ENCODE measurements at places on chromosomes 16 and 17. TPM values are rescaled to one million over a fixed set of nuclear protein-coding genes. Genes with fewer than 3 reads are reported as not detected.

The PRAC2 gene
- not detected for total RNA-seq

DNA sequence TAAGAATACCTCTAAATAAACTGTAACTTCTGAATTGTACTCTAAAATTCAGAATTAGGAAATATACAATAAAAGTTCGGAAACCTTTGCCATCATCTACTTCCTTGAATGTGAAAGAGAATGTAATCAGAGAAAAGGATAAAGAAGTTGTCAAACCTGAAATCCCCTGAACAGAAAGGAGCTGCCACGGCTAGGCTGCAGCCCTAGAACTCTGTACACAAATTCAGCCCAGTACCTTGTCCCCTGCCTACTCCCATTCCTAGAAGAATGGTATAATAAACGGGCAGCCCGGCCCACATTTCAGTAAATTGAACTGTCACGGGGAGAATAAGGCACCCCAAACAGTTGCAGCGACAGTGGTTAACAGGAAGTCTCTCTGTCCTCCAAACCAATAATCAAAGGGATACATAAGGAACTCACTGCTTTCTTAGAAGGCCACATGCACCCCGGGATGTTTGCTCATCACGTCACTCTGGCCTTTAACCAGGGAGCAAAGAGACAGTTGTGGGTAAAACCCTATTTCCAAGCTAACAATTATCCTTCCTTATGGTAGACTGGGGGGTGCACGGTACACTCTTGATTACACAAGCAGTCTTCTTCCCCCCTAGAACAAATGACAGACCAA is 24.3 kb upstream of the RFFL start:
- peak overlapping the region; percentile 90 for H3K27ac ChIP-seq
- peak; percentile 39 for DNase-seq
- peaks cover 10% of the 10 kb centered on the region for H3K4me1 ChIP-seq
- no peaks in the 10 kb centered on the region for H3K36me3 ChIP-seq

GRCh38 chr16:30473231-30474073 is 910 bp downstream of the ITGAL start:
- no peak for DNase-seq
- peak overlapping the region; percentile 12 for H3K4me3 ChIP-seq
- H3K4me1 ChIP-seq, result no peaks in the 10 kb centered on the region

- peak overlapping the region; percentile 83 for H3K27ac ChIP-seq
- no peaks in the 10 kb centered on the region for H3K27me3 ChIP-seq
- peak overlapping the region; percentile 63 for H3K4me3 ChIP-seq
- DNase-seq, result peak; percentile 24
Measured at GRCh38 chr16:56989988-56990387, 631 bp downstream of the NLRC5 start.

DNA sequence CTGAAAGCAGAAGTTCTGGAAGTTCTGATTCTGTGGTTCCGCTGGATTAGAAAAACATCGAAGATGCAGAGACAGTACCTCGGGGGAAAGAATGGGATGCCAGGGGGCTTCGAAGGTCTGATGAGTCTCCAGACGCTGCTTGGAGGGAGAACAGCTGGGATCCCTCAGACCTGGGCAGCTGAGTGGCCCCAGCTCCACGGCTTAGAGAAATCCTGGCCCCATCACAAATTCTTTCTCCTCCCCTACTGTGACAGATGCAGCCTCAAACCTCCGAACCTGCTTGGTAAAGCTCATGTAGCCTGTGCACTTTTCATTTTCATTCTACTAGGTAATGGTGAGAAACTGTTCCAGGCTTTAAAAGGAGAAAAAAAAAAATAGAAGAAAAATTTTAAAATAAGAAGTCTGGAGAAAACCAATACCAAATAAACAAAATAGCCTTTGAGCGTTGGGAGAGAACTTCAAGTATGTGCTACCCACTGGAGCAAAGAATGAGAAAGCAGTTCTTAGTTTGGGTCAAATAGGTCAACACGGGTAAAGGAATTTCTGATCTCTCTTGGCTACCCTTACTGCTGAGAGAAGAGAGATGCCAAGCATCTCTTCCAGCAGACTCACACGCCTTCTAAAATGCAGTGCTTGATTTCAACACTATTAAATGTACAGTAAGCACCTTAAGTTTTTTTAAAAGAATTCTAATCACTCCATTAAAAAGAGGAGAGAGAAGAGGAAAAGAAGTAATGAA is 19.9 kb downstream of the MAF start:
- H3K27me3 ChIP-seq, result no peaks in the 10 kb centered on the region
- no peak overlapping the region for H3K27ac ChIP-seq
- H3K36me3 ChIP-seq, result no peaks in the 10 kb centered on the region

DNA sequence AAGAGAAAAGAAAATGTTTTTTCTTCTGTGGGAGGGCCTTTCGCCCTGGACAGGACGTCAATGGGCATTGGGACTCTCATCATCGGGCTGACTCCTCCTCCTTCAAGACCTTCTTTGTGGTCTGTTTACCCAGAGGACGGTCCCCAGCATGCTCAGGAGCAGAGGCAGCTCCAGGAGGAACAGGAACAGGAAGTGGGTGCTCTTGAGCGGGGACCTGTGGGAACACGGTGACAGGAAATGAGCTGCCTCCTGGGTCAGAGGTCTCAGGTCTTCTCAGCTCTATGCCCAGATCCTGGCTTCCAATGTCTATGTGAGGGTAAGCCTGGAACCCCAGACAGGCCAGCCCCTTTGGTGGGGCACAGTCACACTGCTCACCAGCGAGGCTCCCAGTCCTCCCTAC is 12.2 kb downstream of the CD300LD start:
- no peak overlapping the region for H3K27ac ChIP-seq
- no peak for DNase-seq
- H3K36me3 ChIP-seq, result no peaks in the 10 kb centered on the region

- no peak for DNase-seq
- H3K36me3 ChIP-seq, result no peaks in the 10 kb centered on the region
- no peaks in the 10 kb centered on the region for H3K4me1 ChIP-seq
- H3K27ac ChIP-seq, result no peak overlapping the region
- H3K4me3 ChIP-seq, result no peak overlapping the region
- H3K27me3 ChIP-seq, result no peaks in the 10 kb centered on the region
Measured at GRCh38 chr17:61284746-61285145, 114.9 kb upstream of the TBX2 start.

- no peak overlapping the region for H3K27ac ChIP-seq
- no peak overlapping the region for H3K4me3 ChIP-seq
- no peaks in the 10 kb centered on the region for H3K4me1 ChIP-seq
- DNase-seq, result no peak
- no peaks in the 10 kb centered on the region for H3K36me3 ChIP-seq
- H3K27me3 ChIP-seq, result no peaks in the 10 kb centered on the region
Measured at GRCh38 chr17:41455236-41455635, 11.9 kb downstream of the KRT32 start.

GRCh38 chr16:54986409-54986808 is 55.7 kb downstream of the IRX5 start:
- H3K4me1 ChIP-seq, result no peaks in the 10 kb centered on the region
- H3K27ac ChIP-seq, result no peak overlapping the region
- no peak for DNase-seq
- no peaks in the 10 kb centered on the region for H3K36me3 ChIP-seq
- H3K4me3 ChIP-seq, result no peak overlapping the region

GRCh38 chr16:1620391-1620790 is 8.2 kb downstream of the CRAMP1 start:
- H3K4me3 ChIP-seq, result no peak overlapping the region
- H3K27ac ChIP-seq, result no peak overlapping the region
- H3K4me1 ChIP-seq, result no peaks in the 10 kb centered on the region
- no peak for DNase-seq
- H3K36me3 ChIP-seq, result no peaks in the 10 kb centered on the region
- H3K27me3 ChIP-seq, result no peaks in the 10 kb centered on the region

- no peaks in the 10 kb centered on the region for H3K27me3 ChIP-seq
- H3K4me1 ChIP-seq, result no peaks in the 10 kb centered on the region
- no peak for DNase-seq
- H3K4me3 ChIP-seq, result no peak overlapping the region
- H3K27ac ChIP-seq, result no peak overlapping the region
Measured at GRCh38 chr17:7098802-7099459, 15.7 kb downstream of the ASGR2 start.

DNA sequence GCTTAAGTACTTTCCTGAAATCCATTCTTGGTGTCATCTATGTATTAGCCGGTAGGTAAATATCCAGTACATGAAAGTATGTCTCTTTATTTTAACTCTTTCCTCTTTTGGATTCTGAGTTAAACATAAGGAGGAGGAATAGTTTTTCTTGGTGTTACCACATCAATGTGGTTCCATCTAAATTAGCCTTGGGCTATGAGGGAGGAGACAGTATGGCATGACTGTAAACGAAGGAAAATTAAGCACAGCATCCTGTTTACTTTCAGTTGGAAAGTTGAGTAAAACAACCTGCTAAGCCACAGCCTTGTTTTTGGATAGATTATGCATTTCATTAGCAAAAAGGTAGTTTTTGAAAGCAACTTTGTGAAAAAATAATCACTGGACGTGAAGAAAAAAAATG is 693.0 kb upstream of the SOX9 start:
- H3K4me1 ChIP-seq, result no peaks in the 10 kb centered on the region
- no peaks in the 10 kb centered on the region for H3K36me3 ChIP-seq
- H3K4me3 ChIP-seq, result no peak overlapping the region
- DNase-seq, result no peak
- no peaks in the 10 kb centered on the region for H3K27me3 ChIP-seq
- no peak overlapping the region for H3K27ac ChIP-seq
